ENCODE measurements at places on chromosomes 3 and 15.

DNA sequence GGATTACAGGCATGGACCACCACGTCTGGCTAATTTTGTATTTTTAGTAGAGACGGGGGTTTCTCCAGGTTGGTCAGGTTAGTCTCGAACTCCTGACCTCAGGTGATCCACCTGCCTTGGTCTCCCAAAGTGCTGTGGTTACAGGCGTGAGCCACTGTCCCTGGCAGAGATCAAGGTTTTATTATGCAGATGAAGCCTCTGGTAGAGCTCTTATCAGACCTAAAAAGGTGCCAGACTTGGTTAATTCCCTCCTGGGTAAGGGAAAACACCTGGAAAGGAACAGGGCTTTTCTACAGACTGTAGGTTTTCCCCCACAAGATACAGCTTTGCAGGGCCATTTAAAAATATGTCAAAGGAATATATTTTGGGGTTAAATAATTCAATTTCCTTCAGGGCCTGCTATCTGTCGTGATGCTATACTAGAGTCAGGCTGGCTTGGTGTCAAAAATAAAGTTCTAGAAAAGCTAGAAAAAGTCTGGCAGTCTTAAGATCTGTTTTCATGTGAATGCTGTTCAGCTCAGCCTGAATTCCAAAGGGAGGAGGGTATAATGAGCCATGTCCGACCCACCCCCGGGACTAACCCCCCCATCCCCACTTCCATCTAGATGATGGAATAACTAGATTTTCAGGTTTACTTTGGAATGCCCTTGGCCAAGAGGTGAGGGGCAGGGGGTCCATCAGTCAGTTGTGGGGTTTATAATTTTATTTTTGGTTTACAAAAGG, 1.9 kb upstream of the BLOC1S6 start:
- no peak for DNase-seq

DNA sequence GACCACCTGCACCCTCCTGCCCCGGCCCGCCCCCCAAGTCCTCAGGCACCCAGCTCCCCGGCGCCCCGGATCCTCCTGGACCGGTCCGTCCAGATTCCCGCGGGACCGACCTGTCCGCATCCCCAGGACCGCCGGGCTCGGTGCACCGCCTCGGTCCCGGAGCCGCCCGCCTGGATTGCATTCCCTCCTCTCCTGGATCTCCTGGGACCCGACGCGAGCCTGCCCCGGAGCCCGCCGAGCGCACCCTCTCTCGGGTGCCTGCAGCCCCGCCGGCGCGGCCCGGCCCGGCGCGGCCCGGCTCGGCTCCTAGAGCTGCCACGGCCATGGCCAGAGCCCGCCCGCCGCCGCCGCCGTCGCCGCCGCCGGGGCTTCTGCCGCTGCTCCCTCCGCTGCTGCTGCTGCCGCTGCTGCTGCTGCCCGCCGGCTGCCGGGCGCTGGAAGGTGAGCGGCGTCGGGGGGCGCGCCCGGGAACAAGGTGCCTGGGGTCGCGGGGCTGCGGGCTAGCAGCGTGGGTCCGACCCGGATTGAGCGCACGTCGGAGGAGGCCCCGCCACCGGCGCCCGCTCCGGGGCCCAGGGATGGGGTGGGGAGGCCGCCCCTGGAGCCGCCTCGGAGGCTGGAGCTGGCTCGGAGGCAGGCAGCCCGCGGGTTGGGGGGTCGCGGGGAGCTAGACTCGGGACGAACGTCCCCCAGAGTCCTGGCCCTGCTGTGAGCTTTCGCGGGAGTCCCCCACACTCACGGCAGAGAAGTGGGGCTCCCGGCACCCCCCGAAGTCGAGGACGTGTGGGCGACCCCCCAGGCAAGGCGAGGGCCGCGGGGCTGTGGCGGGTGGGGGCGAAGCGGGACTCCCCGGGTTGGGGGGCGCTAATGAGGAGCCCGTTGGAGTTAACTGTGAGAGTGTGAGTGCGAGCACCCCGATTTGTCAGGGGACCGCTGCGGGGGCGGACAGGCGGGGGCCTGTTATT, 610 bp downstream of the EPHB3 start:
- DNase-seq = no peak

DNA sequence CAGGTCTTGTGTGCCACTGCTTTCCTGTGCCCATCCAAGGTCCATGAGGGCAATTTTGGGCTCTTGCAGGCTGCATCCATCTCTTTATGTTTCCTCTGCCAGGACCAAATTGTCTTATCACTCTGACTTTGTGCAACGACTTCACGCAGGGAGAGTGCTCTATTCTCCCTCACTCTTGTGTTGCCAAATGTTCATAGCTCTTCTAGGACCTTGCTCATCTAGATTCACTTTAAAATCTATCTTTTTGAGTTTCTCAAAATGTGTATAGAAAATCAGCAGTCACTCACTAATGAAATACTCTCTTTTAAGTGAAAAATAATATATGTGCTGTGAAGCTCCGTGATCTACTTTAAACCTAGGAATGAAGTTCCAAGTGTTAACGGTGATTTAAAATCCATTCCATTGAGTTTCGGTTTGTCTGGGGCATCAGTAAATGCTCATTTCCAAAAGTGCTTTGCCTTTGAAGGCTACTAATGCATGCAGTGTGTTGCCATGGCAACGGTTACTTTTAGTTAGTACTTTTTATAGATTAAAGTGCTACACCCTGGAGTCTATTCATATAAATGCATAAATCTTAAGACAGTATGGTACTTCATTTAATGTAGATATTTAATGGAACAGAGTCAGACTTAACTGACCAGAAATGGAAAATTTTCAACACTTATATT, 46.6 kb upstream of the GOLGA8J start:
- no peak for DNase-seq

DNA sequence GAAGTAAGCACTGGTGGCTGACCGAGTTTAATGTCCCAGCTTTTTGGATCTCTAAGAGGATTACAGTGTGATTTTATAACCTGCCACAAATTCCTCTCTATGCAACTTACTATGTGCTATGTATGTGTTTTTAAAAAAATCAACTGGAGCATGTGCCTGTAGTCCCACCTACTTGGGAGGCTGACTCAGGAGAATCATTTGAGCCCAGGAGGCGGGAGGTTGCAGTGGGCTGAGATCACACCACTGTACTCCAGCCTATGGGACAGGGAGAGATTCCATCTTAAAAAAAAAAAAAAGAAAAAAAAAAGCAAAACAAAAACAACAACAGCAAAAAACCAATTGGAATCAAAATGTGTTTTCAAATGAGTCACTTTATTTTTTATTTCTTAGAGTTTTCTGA, 29.6 kb downstream of the DUT start:
- peak; percentile 63 for DNase-seq

- peak; percentile 96 for DNase-seq
Measured at GRCh38 chr15:39079296-39079847, 501.5 kb upstream of the THBS1 start.
